ENCODE measurements at places on chromosomes 2 and 18.

DNA sequence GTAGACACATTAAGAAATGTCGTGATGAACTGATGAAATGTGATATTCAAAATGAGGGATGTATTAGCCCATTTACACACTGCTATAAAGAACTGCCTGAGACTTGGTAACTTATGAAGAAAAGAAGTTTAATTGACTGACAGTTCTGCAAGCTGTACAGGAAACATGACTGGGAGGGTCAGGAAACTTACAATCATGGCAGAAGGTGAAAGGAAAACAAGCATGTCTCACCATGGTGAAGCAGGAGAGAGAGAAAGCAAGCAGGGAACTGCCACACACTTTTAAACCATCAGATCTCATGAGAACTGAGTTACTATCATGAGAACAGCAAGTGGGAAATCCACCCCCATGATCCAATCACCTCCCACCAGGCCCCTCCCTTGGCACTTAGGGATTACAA is 1010.8 kb upstream of the CELF4 start:
- no peak for DNase-seq

DNA sequence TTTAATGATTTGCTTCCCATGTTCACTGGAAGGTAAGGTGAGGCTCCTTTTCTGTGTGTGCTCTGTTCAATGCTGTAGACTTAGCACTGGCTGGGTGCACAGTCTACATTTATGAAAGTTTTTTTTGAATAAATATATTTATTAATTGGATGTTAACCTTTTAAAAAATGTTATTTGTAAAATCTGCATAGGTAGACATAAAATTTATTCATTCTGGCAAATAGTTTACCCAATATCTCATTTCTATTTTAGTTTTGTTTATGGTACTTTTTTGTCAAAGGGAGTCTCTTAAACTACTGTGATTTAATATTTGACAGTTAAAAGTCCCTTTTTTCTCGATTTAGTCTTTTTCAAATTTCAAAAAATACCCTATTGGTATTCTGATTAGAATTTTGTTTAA is 19.9 kb downstream of the CDKL4 start:
- no peak for DNase-seq

DNA sequence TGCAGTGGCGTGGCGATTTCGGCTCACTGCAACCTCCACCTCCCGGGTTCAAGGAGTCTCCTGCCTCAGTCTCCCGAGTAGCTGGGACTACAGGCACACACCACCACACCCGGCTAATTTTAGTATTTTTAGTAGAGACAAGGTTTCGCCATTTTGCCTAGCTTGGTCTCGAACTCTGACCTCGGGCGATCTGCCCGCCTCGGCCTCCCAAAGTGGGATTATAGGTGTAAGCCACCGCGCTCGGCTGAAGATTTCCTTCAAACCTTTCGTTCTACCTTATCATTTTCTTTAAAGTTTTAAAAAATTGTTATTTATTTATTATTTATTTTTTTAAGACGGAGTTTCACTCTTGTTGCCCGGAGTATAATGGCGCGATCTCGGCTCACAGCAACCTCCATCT is 979 bp upstream of the WDR43 start:
- DNase-seq, result no peak

- no peak for DNase-seq
Measured at GRCh38 chr2:110807522-110807921, 75.1 kb downstream of the ACOXL start.

- DNase-seq, result no peak
Measured at GRCh38 chr2:158034198-158034866, 67.3 kb upstream of the UPP2 start.

GRCh38 chr2:105952131-105952530 is 207.4 kb downstream of the NCK2 start:
- no peak for DNase-seq

DNA sequence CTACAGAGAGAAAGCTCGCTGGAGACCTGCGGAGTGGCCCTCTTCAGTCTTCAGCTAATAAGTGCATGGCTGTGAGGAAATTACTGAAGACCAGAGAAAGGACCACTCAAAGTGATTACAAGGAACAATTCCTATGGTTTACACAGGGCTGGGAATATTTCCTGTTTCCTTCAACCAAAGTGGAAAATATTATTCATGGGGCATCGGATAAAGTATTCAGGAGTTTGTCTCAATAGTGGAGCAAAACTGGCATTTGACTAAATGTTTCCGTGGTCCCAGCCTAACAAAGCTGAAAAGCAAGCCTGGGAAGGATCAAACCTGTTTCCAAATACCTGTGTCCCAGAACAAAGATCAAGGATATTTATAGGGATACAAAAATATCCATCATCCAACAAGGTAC is 32.0 kb upstream of the CNGA3 start:
- no peak for DNase-seq

DNA sequence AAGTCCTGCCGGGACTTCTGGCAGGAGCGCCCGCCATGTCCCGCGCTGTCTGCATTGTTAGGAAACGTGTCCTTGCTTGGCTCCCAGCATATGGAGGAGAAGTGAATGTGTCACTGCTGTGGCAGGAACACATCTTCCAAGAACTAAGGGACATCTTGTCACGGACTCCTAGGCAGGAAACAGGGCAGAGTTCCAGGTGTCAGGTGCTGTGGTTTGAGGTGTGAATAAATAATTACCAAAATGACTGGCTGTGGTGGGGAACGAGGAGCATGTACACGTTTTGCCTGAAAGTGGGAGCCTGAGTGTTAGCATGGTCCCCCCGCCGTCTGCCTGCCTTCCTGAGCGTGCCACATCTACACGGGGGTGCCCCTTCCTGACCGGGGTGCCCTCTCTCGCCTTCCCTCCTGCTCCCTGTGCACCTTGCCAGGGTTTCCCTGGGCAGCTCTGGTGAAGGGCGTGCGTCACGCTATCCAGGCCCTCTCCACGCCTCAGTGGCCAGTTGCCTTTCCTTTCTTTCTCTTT is 237.5 kb downstream of the LDLRAD4 start:
- DNase-seq, result no peak

DNA sequence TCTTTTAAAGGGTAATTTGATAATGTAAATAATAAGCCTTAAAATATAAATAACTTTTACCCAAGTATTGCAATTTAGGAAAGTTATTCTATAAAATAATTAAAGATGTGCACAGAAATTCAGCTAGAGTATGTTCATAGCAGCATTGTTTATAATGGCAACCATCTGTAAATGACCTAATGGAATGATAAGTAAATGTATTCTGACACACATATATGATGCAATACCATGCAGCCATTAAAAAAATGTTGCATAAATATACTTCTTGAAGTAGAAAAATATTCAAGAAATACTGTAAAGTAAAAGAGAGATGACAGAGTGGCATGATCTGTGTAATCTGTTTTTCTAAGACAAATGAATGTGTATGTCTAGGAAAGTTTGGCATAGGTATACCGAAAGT is 545.7 kb downstream of the ZEB2 start:
- no peak for DNase-seq

DNA sequence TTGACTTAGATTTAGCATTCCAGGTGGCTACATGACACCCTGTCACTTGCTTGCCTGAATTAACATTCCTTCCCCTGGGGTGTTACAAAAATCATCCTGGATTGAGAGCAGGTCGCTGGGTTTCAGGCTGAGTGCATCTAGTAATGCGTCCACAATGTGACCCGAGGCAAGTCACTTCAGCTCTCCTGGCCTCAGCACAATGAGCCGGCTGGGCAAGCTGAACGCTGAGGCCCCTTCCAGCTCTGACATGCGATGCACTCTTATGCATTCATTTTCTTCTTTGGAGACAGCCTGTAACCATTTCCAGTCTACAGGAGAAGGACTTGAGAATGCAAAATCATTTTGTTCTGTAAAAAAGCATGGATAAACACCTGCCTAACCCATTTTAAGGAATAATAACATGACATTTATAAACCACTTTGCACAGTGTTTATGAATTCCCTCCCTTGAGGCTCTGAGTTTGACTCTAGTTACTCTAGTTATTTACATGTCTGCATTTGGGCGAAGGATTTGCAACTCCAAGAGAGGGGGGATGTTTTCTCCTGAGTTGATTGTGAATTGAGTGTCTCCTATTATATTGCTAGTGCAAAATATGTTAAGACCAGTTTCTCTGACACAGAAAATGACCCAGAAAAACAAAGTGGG is 63.0 kb upstream of the CPO start:
- DNase-seq, result no peak

GRCh38 chr18:33154049-33154448 is 286.5 kb downstream of the CCDC178 start:
- DNase-seq, result no peak

DNA sequence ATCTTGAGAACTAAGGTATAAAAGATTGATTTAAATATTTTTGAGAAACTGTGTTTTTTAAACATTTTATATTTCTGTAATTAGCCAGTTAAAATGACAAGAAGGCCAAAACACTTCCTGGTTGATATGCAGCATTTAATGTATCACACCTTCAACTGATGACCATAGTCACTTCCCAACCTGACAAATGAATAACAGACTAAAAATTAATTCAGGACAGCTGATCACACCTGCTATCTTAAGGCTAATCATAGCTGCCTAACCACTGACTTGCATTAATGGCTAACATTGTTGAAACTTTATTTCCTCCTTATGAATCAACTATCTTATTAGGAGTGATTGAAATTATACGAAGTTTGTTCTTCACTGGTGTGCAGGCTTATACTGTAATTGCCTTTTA is 125.8 kb upstream of the MSTN start:
- DNase-seq, result no peak
